ENCODE measurements at places on chromosomes 13 and 19.

DNA sequence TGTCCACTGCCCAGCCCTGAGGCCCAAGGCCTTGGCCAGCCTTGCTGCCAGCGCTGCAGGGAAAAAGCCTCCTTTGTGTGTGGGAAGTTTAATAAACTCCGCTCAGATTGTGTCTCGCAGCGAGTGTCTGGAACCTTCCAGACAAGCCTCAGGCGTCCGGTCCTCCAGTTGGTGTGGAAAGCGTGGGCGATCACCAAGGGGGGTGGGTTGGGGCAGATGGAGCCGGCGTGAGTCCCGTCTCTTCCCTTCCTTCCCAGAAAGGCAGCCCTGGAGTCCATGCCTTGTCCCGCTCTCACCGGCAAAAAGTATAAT, 4.6 kb downstream of the STK11 start:
- no peak for DNase-seq

- DNase-seq: no peak
Observed at GRCh38 chr13:90562443-90562842, 785.0 kb upstream of the MIR17HG start.

- DNase-seq: no peak
Observed at GRCh38 chr13:97978651-97979050, 25.2 kb downstream of the IPO5 start.

- peak; percentile 50 for DNase-seq
Observed at GRCh38 chr19:48617146-48617937, 1.6 kb downstream of the RPL18 start.

GRCh38 chr19:7074705-7075282, 5.3 kb downstream of the ZNF557 start:
- no peak for DNase-seq

DNA sequence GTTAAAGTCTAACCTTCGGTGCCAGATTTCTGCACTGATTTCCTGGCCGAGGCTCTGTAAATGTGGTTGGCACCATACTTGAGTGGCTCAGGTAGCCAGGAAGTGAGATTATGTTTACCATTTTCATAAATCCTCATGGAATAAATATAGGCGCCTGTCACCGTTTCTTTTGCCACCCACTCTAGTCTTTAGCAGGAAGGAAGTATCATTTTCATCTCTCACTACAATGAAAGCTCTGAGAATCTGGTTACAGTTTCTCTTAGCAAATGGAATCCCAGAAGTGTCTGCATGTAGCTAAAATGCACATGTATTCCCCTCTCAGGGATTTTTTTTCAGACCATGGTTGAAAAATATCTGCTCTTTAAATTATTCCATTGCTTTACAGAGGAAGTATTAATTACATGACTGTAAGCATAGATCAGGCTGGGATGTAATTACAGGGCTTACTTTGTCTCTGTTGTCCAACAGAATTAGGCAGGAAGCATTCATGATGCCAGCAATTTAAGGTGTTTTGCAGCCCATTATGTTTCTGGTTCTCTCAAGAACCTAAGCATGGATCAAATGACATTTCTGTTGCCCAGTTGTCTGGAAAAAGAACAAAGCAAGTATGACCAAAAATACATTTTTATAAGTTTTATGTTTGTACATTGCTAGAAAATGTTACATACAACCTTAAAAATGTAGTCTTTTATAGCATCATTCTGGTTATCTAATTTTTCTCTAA, 221.7 kb upstream of the SPRY2 start:
- no peak for DNase-seq

DNA sequence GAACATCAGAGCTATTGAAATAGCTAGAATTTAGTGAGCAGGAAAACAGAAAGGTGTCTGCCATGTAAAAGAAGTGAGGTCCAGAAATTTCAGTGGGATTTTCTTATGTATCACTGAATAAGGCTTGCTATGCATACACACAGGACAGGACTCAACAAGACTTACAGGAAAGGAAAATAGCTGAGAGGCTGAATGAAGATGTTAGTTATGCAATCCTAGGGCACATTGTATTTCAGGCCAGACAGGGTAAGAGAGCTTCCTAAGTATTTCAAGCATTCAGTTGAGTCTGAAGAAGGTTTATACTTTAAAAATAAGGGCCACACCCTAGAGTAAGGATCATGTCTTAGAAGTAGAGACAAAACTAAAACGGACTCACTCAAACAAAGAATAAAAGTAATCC, 419.9 kb upstream of the PRR20A start:
- DNase-seq: no peak

GRCh38 chr13:51581148-51581820, 3.0 kb upstream of the WDFY2 start:
- no peak for DNase-seq

- peak; percentile 59 for DNase-seq
Observed at GRCh38 chr19:47813304-47813994, 8.3 kb upstream of the CRX start.

- DNase-seq: no peak
Observed at GRCh38 chr13:26380930-26381329, 127.0 kb downstream of the CDK8 start.

DNA sequence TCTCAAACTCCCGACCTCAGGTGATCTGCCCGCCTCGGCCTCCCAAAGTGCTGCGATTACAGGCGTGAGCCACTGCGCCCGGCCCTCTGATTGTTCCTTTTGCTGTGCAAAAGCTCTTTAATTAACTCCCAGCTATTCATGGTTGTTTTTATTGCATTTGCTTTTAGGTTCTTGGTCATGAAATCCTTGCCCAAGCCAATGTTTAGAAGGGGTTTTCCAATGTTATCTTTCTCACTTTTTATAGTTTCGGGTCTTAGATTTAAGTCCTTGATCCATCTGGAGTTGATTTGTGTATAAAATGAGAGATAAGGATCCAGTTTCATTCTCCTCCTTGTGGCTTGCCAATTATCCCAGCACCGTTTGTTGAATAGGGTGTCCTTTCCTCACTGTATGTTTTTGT, 19.2 kb upstream of the GRTP1 start:
- no peak for DNase-seq

DNA sequence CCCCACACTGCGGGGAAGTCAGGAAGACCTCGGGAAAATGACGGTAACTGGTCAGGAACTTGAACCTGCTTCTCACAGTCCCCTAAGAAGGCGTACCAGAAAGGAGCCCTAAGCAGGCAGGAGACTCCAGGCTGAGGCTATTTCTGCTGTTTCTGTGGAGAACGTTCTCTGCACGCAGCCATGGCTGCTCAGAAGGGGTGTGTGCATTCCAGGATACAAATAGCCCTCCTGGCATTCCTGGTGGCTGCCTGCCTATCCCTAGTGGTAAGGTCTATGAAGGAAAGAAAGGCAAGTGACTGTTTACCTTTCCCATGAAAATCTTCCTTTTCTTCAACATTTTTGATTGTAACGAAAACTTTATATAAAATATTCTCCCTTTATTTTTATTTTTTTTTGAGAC, 2.5 kb downstream of the SGCG start:
- DNase-seq: no peak

DNA sequence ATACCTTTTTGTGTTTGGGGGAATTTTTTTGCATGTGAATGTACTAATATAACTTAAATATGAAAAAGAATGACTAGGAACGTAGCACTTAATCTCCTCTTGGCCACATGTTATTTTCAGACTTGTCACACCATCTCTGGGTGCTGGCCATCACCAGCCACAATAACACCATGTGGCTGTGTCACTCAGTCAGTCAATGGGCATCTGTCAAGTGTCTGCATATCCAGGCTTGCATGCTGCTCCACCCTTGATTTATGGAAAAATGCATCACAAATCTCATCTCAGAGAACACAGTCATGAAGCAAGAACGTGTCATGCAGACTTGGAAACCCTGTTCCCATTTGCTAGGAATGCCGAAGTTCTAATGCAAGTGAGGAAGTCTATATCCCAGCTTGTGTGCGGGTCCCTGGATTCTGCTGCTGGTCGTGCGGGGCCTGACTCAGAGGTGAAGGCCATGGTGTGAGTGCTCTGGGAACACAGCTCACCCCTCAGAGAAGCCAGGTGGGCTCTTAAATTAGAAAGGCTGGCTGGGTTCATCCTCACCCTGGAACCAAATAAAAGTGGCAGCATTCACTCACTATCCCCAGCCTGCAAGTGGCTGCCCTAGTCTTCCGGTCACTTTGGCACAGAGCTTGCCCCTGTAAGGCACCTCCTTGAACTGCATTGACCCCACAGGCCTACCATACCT, 53.6 kb upstream of the ARHGEF7 start:
- DNase-seq: no peak

DNA sequence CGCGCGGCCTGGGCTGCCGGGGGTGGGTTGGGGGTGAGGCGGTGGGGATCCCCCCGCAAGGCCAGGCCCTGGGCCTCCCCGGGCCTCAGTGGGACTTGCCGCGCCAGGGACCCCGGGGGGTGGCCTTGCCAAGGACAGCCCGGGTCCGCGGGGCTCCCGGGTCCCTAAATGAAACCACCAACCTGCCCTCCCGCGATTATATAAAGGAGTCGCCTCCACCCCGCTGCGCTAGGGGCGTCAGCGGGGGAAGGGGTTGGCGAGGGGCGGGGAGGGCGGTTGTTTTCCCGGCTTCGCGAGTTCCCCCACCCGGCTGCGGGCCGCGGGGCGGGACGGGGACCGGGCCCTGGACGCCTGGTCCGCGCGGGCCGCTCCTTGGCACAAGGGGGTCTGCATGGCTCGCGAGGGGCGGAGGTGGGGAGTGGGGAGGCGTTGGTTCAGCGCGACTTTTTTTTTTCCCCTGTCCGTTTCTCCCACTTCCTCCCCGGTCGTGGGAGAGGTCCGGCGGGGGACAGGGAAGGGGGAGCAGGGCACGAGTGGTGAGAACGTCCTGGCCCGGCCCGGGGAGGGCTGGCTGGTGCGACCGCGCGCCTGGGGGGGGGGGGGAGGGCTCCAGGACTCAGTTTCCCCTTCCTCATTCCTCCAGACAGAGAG, 822 bp upstream of the ZBTB7A start:
- no peak for DNase-seq

- peak; percentile 50 for DNase-seq
Observed at GRCh38 chr19:42420055-42420544, 7.1 kb downstream of the LIPE start.

DNA sequence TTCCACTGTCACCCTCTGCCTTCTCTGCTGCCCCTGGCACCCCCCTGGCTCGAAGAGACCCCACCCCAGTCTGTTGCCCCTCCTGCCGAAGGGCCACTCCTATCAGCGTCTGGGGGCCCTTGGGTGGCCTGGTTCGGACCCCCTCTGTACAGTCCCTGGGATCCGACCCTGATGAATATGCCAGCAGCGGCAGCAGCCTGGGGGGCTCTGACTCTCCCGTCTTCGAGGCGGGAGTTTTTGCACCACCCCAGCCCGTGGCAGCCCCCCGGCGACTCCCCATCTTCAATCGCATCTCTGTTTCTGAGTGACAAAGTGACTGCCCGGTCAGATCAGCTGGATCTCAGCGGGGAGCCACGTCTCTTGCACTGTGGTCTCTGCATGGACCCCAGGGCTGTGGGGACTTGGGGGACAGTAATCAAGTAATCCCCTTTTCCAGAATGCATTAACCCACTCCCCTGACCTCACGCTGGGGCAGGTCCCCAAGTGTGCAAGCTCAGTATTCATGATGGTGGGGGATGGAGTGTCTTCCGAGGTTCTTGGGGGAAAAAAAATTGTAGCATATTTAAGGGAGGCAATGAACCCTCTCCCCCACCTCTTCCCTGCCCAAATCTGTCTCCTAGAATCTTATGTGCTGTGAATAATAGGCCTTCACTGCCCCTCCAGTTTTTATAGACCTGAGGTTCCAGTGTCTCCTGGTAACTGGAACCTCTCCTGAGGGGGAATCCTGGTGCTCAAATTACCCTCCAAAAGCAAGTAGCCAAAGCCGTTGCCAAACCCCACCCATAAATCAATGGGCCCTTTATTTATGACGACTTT, 2.0 kb downstream of the ZFP36 start:
- DNase-seq: peak; percentile 56

DNA sequence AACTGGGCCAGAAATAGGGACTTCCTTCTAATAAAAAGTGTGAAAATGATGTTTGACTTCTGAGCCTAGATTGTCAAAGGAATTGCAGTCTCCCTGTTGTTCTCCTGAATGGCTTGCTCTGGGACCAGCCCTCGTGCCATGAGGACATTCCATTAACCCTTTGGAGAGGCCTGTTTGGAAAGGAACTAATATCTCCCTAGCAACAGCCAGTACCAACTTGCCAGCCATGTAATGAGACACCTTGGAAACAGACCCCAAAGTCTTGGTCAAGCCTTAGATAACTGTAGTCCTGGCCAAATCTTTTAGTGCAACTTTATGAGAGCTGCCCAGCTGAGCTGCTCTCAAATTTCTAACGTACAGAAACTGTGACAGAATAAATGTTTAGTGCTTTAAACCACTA, 8.2 kb upstream of the SIAH3 start:
- no peak for DNase-seq

- peak; percentile 85 for DNase-seq
Observed at GRCh38 chr13:36395280-36395679, 37.0 kb upstream of the CCNA1 start.

GRCh38 chr13:111533900-111534683, 213.7 kb downstream of the TEX29 start:
- no peak for DNase-seq

GRCh38 chr13:26247608-26248007, 6.3 kb upstream of the CDK8 start:
- no peak for DNase-seq

- no peak for DNase-seq
Observed at GRCh38 chr13:45704854-45705695, 3.0 kb downstream of the CBY2 start.

- peak; percentile 14 for DNase-seq
Observed at GRCh38 chr13:25276748-25277147, 10.5 kb downstream of the MTMR6 start.

- no peak for DNase-seq
Observed at GRCh38 chr13:97001636-97002035, 7.4 kb upstream of the OXGR1 start.

DNA sequence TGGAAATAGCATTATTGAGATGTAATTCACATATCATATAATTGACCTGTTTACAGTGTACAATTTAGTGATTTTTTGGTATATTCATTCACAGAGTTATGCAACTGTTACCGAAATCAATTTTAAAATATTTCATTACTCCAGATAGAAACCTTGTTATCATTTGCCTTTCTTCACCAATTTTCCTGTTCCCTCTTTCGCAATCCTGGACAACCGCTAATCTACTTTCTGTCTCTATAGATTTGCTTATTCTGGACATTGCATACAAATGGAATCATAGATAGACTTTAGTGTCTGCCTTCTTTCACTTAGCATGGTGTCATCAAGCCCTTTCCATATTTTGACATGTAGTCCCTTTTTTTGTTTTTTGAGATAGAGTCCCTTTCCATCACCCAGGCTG, 19.2 kb downstream of the MAB21L1 start:
- DNase-seq: no peak

GRCh38 chr13:105937451-105937850, 598.0 kb downstream of the EFNB2 start:
- no peak for DNase-seq

GRCh38 chr19:38850976-38851621, 1.3 kb upstream of the HNRNPL start:
- DNase-seq: peak; percentile 20

DNA sequence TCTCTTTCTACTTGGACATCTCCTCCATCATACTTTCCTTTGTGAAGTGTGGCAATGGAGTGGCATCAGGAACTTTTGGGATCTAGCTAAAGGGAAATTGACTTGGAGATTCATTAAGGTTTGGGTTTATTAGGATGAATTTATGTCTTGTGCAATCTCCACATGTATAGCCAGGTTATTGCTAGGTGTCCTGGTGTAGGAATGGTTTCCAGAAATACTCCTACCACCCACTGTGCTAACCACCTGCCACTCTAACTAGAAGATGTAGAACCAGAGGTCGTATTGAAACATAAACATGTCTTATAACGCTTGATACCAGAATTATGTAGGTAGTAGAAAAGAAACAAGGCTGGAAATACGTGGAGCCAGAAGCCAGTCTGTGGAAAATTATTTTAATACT, 38.1 kb upstream of the MED4 start:
- no peak for DNase-seq

Data from choroid plexus epithelial cell (primary cell).